ENCODE measurements at places on chromosomes 12 and 14.

DNA sequence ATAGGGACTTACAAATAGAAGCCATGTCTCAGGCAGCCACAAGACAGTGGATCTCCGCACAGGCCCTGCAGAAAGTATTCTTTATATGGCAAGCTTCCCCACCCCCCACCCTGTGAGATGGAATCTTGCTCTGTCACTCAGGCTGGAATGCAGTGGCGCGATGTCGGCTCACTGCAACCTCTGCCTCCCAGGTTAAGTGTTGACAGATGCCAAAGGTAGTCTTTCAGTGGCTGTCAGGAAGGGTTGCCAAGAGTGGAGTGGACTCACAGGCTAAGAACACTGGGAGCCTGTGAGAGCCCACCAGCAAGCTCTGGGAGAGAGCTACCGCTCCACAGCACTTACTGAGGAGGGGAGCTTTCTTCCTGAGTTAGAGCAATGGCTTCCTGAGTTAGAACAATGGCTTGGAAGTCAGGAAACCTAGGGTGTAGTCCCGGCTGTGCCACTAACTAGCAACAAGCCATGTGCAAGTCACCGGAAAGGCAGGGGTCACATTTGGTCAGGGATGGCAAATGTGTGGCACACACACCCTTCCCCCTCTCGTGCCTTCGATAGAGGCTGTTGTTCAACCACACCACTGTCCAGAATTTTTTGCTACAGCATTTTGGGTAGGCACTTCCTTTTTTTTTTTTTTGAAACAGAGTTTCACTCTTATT lies 2.6 kb downstream of the RNASE1 start:
- no peak for DNase-seq

DNA sequence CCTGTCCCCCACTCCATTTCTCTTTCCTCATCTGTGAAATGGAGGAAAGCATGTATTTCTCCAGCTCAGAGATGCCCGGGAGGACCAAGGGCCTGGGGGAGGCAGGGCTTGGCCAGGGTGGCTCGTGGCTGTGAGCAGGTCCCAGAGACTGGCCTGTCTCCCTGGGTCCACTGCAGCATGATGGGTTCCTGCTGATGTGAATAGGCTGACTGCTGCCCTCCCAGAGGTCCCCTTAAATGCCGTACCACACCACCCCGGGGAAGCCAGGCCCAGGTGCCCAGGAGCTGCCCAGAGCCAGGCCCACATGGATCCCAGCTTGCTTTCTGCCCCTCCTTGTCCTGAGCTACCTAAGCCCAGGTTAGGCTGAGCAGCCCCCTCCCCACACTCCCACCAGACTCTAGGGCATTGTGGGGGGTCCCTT lies 158.2 kb upstream of the C14orf180 start:
- no peak for DNase-seq

GRCh38 chr14:80426683-80427082 lies 215.4 kb upstream of the DIO2 start:
- DNase-seq: no peak

GRCh38 chr12:32609966-32610365 lies 69.1 kb upstream of the DNM1L start:
- DNase-seq: no peak

GRCh38 chr14:67335781-67336180 lies 23.8 kb downstream of the ATP6V1D start:
- DNase-seq: no peak

Measured in stimulated activated CD4-positive, alpha-beta T cell treated with anti-CD3 and anti-CD28 coated beads, Interleukin-1b, Interleukin-23, amount 100 ng/mL, for 24 hours (primary cell).